ENCODE measurements at places on chromosomes 13 and 19.

DNA sequence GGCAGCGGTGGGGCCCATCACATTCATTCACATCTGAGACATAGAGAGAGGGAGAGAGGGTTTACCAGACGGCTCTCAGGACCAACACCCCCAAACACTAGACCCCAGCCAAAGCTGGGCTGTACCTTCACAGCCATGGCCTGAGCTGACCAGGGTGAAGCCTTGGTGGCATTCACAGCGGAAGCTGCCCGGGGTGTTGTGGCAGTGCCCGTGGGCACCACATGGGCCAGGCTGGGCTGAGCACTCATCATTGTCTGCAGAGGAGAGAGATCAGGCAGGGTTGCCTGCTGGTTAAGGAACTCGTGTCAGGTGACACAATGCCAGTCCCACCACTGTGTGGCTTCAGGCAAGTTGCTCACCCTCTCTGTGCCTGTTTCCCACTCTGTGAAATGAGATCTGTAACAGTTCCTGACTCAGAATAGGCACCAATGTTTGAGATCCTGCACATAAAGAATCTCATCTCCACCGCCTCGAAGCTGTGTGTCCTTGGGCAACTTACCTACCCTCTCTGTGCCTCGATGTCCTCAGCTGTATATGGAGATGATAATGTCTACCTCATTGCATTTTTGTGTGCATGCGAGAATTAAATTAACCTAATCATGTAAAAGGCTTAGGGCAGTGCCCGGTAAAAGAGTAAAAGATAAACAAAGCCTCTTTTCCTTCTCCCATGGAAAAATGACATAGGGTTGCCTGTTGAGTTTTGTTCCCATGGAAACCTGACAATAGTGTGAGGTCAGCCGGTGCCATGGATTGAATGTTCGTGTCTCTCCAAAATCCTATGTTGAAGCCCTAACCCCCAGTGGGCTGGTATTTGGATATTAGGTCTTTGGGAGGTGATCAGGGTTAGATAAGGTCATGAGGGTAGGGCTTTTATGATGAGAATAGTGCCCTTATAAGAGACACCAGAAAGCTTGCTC is 22.9 kb downstream of the CCL25 start:
- no peak for DNase-seq

DNA sequence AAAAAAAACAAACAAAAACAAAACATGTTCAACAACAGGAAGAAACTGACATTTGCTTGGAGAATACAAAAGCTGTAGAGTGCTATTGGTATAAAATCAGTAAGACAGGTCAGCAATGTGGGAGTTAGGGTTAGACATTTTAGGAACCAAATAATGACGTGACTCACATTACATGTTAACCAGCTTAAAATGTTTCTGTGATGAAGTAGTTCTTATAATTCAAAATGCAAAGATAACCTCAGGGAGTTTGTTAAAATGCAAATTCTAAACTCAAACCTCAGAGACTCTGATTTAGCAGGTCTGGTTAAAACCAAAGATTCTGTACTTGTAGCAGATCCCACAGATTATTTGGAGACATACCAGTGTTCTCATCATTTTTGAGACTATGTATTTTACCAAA is 549.4 kb upstream of the SLITRK1 start:
- DNase-seq = no peak

- no peak for DNase-seq
Measured at GRCh38 chr19:10803252-10803651, 32.8 kb downstream of the TMED1 start.

GRCh38 chr19:44212866-44213346 is 574 bp downstream of the ZNF227 start:
- no peak for DNase-seq

- no peak for DNase-seq
Measured at GRCh38 chr19:6070207-6070681, 40.1 kb downstream of the RFX2 start.

GRCh38 chr19:18023622-18024251 is 15.8 kb downstream of the ARRDC2 start:
- no peak for DNase-seq

- DNase-seq = no peak
Measured at GRCh38 chr13:75071395-75071794, 410.6 kb downstream of the TBC1D4 start.

- DNase-seq = no peak
Measured at GRCh38 chr19:41095703-41096102, 7.5 kb downstream of the CYP2A13 start.

DNA sequence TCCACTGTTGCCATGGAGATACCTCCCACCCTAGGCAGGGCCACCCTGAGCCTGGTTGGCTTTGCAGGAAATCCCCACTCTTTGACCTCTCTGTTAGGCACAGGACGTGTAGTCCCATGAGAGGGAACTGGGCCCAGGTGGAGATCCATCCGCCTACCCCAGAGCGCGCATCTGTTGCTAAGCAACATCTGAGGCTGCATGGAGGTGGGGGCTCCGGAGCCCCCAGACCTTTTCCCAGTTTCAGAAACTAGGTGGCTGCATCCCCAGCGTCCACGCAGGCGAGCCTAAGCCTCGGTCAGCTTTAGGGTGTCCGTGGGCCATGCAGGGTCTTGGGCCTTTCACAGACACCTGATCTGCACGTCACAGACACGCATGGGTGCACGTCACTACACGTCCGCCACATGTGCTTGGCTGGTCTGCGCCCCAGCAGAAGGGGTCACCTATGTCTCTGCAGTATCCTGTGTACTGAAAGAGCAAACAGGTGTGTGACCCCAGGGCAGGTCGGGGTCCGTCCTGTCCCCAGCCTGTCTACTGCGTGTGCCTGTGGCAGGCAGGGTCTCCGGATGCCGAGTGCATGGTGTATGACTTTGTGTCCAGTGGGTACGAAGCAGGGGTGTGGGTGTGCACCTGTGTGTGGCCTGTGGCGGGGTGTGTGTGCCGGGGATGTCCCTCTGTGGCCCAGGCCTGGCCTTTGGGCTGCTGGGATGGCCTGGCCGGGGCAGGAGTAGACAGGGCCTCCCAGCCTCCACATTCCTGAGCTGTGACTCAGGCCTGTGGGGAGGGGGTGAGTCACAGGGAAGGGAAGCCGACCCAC is 4.1 kb upstream of the CIRBP start:
- peak; percentile 91 for DNase-seq

- no peak for DNase-seq
Measured at GRCh38 chr13:29471551-29471950, 123.9 kb downstream of the SLC7A1 start.

GRCh38 chr19:15241259-15241910 is 9.1 kb upstream of the EPHX3 start:
- DNase-seq = no peak

DNA sequence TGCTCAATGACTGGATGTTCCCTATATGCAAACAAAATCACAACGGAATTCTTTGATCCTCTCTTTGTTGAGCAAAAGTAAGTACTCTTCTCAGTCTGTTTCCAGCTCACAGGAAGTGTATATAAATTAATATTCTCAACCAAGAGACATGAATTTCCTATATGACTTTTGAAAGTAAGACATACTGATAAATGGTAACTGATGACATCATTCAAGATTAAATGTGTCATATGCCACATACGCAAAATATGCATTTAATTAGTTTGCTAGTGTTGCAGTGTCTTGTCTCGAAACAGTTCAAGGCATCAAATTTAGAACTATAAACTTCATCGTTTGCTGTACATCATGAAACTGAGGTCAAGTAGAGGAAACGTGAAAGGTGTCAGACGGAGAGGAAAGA is 7.9 kb downstream of the CLDN10 start:
- no peak for DNase-seq

DNA sequence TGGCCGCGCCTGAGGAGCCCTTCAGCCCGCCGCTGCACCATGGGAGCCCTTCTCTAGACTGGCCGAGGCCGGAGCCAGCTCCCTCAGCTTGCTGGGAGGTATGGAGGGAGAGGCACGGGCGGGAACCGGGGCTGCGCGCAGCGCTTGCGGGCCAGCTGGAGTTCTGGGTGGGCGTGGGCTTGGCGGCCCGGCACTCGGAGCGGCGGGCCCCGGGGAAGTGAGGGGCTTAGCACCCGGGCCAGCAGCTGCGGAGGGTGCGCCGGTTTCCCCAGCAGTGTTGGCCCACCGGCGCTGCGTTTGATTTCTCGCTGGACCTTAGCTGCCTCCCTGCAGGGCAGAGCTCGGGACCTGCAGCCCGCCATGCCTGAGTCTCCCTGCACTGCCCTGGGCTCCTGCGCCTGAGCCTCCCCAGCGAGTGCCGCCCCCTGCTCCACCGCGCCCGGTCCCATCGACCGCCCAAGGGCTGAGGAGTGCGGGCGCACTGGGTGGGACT is 1890.0 kb upstream of the PCDH20 start:
- DNase-seq = no peak

DNA sequence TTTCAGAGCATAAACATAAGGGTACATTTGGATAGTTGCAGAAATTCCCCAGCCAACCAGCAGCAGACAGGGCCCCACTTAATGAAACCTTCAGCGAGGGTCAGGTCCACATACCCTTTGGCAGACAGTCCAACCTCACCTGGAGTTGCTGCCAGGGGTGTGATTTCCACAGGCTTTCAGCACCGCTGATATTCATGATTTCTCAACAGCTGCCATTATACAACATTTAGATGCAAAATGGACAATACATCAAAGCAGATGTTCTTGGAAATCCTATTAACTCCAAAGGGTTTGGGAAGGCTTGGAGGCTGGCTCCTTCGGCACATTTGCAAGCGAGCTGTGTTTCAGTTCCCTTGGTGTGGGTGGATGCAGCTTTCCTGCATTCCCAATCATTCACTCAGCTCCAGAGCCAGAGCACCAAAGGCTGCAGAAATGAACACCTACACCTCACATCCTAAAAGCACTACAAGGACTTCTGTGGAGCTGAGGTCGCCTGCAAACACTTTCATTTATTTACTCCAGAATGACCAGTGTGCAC is 147.2 kb upstream of the VSTM2B start:
- DNase-seq = peak; percentile 16

DNA sequence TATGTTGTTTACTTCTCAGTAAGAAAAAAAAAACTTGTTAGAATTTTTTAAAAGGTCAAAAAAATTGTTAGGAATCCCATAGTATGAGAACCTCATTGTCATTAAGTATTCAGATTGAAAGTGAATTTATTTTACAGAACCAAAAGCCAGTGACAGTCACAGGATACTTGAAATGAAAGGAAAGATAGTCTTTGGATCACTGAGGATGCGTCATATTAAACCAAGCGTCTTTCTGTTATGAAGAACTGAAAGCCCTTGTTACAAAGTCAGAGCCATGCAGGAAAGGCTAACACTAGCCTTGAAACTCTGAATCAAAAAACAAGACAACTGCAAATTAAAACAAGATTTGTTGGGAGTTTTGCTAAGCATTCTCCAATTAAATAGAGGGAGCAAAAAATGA is 1348.0 kb upstream of the SLC10A2 start:
- no peak for DNase-seq

- DNase-seq = no peak
Measured at GRCh38 chr13:36347531-36348210, 1.5 kb upstream of the SPART start.

- no peak for DNase-seq
Measured at GRCh38 chr13:74778946-74779345, 644.7 kb upstream of the KLF12 start.

- DNase-seq = peak; percentile 90
Measured at GRCh38 chr19:50431343-50432220, 1.1 kb upstream of the MYBPC2 start.

- no peak for DNase-seq
Measured at GRCh38 chr19:42468273-42468796, 25.6 kb upstream of the CXCL17 start.

DNA sequence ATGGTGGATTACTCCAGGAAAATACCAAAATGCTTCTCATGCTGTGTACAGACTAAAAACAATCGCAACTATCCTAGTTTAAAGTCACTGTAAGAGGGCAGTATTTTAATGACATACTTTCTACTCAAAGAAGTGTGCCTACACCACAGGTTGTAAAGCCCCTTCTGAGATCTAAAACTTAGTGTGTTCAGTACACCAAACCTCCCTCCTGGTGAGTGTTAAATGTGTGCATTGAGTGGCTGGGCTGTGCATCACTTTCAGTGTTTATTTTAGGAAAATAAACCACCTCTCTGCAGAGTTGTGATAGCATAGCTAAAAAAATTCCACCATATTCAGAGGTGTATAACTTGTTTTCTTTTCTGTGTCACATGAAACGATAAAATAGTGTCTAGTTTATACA is 263.7 kb downstream of the DACH1 start:
- DNase-seq = no peak

GRCh38 chr13:98540476-98540875 is 36.4 kb downstream of the STK24 start:
- no peak for DNase-seq

DNA sequence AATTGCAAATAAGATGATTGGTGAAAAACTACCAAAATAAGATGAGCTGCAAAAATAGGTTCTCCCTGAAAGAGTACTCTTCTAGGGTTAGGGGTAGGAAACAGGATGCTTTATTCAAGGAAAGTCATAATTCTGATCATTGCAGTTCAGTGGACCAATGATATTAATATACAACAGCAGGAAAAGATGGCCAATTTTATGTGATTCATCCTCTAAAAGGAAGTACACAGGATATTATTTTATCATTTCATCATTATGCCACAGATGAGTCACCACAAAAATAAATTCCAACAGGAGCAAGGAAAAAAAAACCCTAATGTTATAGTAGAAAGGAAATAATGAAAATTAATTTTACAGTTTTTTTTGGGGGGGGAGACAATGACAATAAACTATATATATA is 205.0 kb downstream of the NALCN start:
- no peak for DNase-seq
